ENCODE measurements at places on chromosomes 3 and 15. TPM values are rescaled to one million over a fixed set of nuclear protein-coding genes. Genes with fewer than 3 reads are reported as not detected.

DNA sequence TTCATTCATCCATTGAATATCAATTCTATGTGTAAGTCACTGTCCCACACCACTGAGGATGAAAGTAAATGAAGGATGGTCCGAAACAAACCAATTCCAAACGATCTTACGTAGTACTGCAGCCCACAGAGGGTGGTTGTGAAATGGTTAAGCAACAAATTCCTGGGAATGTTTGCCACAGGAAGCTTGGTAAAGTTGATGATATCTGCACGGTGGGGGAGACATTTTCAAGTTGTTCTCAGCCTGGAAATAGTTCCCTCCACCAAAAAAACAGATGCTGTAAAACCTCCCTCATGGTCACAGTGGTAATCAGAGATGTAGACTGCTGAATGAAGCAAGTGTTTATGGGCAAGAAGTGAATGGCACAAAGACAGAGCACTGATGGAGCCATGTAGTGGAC lies 35.9 kb upstream of the BNC1 start:
- no peak for DNase-seq

GRCh38 chr15:52050416-52050815 lies 31.4 kb downstream of the MAPK6 start:
- DNase-seq = no peak

- DNase-seq = no peak
These were observed 23.6 kb downstream of the UBE3A start for GRCh38 chr15:25415217-25415616.

- peak; percentile 83 for DNase-seq
These were observed 101.1 kb downstream of the DAPK2 start for GRCh38 chr15:63945007-63945788.

Gene CCDC33
- not detected for total RNA-seq

Gene VEPH1
- total RNA-seq = 0.37 TPM
